NCI-H146 (cell line): ENCODE measurements at places on chromosomes 1 and 21.

- no peak for DNase-seq
Measured at GRCh38 chr1:76075877-76076276, 1.3 kb downstream of the ST6GALNAC3 start.

DNA sequence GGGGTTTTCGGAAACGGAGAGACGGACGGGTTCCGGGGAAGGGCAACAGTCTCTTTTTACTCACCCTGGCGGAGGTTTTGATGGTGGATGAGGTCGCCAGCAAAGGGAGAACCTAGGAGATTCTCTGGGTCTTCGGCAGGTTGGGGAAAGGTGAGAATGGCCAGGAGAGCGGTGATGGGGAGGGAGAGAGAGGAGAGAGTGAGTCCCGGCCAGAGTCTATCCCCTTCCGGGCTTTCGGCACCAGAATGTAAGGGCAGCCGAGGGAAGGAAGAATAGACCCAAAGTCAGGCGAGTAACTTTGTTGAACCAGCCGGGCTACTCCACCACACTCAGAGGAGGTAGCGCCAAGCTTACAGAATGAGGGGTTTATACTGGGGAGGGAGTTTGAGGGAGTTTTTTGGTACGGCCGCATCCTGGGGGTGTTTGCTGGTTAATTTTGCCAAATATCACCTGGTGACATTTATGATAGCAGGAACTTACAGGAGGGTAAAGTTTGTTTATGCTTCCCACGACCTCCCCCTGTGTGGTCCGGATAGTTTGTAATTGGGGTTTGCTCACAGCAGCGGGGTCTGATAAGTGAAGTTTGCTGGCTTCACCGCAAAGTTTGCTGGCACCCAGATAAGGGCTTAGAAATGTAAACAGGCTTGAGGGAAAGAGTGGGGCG lies 141.1 kb upstream of the ETV3 start:
- DNase-seq = no peak

GRCh38 chr1:118896416-118896815 lies 91.7 kb downstream of the TBX15 start:
- DNase-seq = no peak

DNA sequence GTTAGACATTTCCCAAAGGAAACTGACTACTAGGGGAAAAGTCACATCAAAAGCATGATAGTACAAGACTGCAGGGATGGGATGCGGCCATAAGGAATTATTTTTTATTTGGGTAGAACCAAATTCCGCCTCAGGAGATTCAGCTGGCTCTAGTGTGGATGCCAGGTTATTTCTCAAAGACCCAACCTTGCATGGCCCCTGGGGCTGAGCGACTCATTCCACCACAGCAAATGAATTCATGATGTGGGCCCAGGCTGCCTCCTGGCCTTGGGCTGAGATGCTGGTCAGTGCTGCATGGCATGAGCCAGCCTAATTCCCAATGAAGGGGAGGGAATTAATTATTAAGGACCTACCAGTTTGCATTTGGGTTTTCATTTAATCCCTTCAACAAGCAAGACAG lies 11.8 kb downstream of the TMEM35B start:
- DNase-seq = no peak

DNA sequence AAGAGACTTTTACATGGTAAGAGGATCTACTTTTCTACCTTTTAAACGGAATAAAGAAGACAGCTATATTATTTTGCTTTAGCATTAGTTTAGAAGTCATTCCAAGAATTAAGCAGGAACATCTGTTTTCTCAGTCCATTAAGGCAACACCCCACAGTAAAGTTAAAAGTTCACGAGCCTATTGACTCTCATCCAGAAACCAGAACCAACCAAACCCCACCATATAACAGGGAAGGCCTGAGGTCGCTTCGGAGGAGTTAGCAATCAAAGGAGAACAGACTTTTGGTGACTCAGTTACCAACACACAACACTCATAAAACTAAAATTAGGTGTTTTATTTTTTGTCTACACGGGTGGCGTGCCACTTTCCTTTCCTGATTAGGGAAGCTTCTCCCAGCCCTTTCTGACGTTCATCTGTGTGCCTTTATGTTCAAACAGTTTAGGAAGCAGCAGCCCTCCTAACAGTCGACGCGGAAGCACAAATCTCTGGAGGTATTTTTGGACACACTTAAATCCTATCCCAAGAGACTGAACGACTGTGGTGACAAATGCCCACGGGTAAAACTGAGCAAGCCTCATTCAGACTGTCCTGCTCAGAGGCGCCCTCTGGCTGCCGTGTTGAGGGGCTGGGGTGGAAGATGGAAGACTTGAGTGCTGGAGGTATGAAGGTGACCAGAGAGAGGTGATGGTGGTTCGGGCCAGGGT lies 8.6 kb upstream of the PLA2G2C start:
- DNase-seq = peak; percentile 3

- DNase-seq = no peak
Measured at GRCh38 chr1:40183055-40183710, 22.0 kb downstream of the RLF start.

GRCh38 chr1:1419813-1420653 lies 1.0 kb downstream of the ANKRD65 start:
- no peak for DNase-seq

- DNase-seq = no peak
Measured at GRCh38 chr1:97245682-97246081, 524.1 kb downstream of the PTBP2 start.

- DNase-seq = peak; percentile 90
Measured at GRCh38 chr1:11681071-11681771, at the start of gene MAD2L2. TSS of gene MAD2L2 (minus strand) at chr1:11681148. CDS start at chr1:11680601, 547 bp downstream.

GRCh38 chr1:67532452-67533216 lies 102.4 kb upstream of the SERBP1 start:
- DNase-seq = peak; percentile 77

DNA sequence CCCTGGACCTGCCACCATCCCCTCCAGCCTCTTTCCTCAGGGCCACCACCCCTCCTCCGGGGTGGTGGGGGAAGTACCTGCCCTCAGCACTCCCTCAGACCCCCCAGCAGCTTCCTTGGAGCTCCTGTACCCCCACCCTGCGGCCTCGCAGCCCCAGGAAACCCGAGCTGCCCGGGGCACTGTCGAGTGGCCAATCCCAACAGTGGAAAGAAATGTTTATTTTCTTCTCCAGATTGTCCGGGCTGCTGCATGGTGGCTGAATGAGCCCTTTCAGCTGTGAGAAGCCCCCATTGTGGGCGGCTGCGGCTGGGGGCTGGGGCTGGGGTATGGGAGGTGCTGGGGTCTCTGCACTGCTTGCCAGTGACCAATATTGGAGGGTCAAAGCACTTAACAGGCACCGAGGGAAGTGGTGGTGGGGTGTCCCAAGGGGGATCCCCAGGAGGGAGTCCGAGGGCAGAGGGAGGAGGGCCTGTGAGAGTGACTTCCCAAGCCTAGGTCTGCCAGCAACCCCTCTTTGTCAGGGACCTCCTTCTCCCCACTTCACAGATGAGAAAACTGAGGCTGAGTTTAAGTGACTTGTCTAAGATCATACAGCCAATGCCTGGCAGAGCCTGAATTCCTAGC lies 25.2 kb downstream of the RUNX3 start:
- DNase-seq = no peak

DNA sequence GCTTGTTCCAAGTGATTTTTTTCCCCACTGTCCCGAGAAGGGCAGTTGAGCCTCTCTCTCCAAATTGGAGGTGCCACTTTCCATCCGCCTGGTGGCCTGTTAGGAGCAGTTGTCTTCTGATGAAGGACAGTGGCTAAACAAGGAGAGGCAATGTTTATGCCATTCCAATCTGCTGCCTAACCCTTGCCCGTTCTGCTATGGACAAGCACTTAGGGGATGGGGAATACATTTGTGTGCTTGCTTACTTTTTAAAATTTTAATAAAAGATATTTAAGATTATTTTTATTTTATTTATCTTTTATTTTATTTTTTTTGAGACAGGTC lies 12.0 kb downstream of the COQ8A start:
- DNase-seq = no peak

GRCh38 chr1:27403931-27404330 lies 11.5 kb downstream of the GPR3 start:
- no peak for DNase-seq

DNA sequence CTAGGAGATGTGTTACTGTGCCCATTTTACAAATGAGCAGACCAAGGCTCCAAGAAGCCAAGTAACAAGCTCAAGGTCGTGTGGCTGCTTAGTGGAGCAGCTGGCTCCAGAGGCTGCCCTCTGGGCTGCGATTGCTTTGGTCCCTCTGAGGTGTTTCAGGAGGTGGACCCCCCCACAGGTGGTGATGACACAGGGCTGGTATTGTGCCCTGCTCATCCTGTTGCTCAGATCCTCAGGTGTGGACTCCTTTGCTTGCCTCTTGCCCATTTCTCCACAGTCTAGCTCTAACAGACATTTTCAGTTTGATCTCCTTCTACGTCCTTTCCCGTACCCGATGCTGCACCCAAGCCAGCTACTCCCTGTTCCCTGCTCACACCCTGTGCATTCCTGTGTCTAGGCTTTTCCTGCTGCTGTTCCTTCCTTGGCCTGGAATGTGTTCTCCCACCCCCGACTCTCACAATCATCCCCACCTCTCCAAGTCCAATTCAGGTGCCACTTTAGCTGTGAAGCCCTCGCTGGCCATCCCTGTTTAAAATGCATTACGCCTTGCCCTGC lies 28.1 kb upstream of the GRHL3 start:
- DNase-seq = no peak

- DNase-seq = peak; percentile 3
Measured at GRCh38 chr1:15352128-15352957, 57.3 kb upstream of the EFHD2 start.

GRCh38 chr1:154998818-154999570 lies 3.6 kb upstream of the ZBTB7B start:
- DNase-seq = peak; percentile 72

DNA sequence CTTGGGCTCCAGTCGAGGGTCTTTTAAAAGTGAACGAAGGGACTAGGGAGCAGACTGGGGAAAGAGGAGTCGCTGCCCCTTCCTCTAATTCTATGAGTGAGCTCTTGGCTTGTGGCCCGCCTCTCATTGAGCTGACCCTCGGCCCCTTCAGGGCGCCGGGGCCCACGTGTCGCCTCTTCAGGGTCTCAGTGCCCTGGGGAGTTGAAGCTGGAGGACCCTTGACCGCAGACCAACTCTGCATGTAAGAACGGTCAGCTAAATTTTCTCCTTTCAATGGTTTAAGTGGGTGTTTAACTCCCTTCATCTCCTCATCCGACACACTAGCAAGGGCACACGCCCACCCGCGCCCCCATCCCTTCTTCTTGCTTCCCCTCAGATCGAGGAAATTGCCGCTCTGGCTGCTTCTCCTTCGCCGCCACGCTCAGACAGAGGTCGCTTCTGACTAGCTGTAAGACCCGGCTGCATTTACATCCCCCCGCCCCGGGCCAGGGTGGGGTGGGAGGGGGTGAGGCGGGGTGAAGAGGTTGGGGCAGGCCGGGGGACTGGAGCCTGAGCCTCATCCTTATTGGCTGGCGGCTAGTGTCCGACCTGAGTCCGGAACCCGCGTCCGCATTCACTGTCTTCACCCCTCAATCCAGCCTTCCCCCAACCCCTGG lies 10.9 kb downstream of the NR5A2 start:
- no peak for DNase-seq

GRCh38 chr1:241817331-241817792 lies 30.6 kb upstream of the EXO1 start:
- DNase-seq = no peak

DNA sequence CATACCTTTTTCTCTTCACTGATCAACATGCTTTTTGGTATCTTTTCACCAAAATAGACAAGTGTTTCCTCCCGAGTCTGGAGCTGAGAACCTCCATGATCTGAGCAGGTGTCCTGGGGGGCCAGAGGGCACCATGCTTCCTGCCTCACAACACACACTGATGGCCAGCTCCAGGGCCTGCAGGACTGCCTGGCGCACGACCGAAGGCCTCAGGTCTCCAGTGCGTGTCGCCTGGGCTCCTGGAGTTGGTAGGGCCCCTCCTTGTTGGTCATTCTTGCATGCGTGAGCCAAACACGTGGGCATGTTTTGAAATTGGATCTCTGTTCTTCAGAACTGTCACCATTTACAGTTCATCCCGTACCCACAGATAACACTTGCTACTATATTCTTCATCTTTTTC lies 64.4 kb downstream of the SLC37A1 start:
- no peak for DNase-seq

- DNase-seq = peak; percentile 7
Measured at GRCh38 chr1:37290718-37291117, 183.7 kb upstream of the ZC3H12A start.

- DNase-seq = peak; percentile 41
Measured at GRCh38 chr1:22139066-22139594, 3.8 kb downstream of the WNT4 start.

GRCh38 chr1:174534789-174535188 lies 87.0 kb downstream of the GPR52 start:
- DNase-seq = no peak

GRCh38 chr1:201221201-201221846 lies 30.7 kb downstream of the IGFN1 start:
- DNase-seq = no peak

- DNase-seq = peak; percentile 95
Measured at GRCh38 chr1:109138358-109138757, 24.4 kb downstream of the ELAPOR1 start.

DNA sequence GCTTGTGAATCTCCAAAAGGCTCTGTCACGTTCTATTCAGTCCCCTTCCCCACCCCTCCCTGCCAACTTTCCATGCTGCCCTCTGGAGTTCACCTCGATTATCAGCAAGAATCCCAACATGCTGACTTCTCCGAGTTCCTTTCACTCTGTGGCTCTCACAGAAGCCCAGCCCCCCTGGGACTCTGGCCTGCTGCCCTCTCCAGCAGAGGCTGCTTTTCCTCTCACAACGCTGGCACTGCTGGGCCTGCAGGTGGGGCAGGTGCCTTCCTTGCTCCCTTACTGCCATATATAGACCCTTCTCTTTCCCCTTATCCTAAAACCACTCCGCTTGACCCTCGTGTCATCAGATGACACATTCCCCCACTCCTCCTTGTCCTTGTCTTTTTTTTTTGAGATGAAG lies 10.2 kb upstream of the RNF186 start:
- peak; percentile 11 for DNase-seq

DNA sequence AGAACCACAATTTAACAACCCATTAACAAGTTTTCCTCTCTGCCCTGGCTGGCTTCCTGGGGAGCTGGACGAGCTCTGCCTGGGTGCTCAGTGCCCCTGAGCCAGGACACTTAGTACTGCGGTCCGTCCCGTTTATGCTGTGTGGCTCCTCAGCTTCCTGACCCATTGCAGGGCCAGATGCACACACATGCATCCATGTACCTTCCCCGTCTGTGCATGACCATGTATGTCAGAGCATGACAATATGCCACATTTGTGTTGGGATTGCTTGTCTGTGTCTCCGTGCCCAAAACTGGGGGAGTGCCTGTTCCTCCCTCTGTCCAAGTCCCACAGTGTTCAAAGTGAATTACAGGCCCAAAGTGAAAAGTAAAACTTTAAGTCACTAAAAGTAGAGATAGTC lies 9.7 kb upstream of the TFF3 start:
- no peak for DNase-seq
